Activated CD8-positive, alpha-beta memory T cell treated with anti-CD3 and anti-CD28 coated beads, Interleukin-2, amount 10 ng/mL, durations not matched to agents 7 days and 5 days (primary cell): ENCODE measurements at places on chromosomes 16 and 17. TPM values are rescaled to one million over a fixed set of nuclear protein-coding genes. Genes with fewer than 3 reads are reported as not detected.

DNA sequence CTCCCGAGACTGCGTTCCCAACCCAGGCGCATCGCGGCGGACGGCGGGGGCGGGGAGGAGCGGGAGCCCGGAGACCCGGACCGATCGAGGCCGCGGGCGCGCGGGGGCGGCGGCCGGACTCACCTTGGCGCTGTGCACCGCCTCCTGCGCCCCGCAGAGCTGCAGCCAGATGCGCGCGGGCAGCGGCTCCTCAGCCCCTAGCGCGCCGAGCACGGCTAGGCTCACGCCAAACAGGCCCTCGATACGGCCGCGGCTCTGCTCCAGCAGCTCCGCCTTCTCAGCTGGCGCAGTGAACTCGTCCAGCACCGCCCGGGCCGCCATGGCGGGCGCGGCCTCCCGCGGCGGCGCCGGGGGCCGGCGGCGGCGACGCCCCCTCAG lies 339 bp downstream of the N4BP1 start:
- DNase-seq = no peak

DNA sequence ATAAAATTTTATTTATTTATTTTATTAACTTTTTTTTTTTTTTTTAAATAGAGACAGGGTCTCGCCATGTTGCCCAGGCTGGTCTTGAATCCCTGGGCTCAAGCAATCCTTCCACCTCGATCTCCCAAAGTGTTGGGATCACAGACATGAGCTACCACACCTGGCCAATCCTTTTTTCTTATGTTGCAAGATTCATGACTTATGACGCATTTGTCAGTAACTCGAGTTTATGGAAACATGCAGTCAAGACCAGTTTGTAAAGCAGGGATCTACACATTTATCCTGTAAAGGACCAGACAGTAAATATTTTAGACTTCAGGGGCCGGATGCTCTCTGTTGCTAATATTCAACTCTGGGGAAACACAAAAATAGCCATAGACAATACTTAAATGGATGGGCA lies 9.4 kb upstream of the MAP2K6 start:
- DNase-seq = no peak

DNA sequence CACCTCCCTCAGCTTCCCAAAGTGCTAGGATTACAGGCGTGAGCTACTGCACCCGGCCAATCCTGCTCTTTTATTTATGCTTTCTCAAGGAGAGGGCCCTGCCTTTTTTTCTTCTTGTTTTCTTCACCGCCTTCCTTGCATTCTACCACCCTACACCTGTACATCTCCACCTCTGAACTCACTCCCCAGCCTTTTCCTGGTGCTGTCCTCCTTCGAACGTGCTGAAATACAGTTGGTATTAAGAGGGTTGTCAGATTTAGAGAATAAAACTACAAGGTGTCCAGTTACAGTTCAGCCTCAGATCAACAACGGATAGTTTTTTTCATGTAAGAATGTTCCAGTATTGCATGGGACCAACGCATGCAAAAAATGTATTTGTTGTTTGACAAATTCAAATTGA lies 1.7 kb downstream of the PIRT start:
- no peak for DNase-seq

The DLX4 gene
- not detected for total RNA-seq

- DNase-seq = no peak
These were observed 12.5 kb upstream of the FAM171A2 start for GRCh38 chr17:44376124-44376523.
